ENCODE measurements at places on chromosomes 16 and 17.

DNA sequence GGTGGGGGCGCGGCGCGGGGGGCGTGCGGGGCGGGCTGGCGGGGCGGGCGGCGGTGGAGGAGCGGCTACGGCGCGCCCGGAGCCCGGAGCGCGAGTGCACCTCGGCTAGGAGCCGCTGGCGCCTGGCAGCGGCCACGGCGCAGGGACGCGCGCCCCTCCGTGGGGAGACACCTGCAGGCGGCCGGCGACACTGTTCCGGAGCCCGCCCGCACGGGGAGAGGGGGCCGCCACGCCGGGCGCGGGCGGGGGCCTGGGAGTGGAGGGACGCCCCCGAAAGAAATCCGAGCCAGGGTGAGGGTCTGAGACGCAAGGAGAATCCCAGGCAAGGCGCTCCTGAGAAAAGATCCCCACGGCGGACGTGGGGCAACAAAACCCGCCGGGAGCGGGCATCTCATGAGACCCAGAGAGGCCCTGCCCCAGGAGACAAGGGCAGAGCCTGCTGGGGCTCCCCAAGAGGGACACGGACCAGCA is at the start of gene GSG1L:
Gene GSG1L, minus strand, starts transcription at position 124 of the 471 bp plus-strand sequence. CDS start 290 bp downstream, outside the sequence.
- DNase-seq, result no peak

GRCh38 chr17:6069539-6070429 is at the start of gene WSCD1:
WSCD1 (plus strand) TSS chr17:6070379; CDS start chr17:6080659, 10,280 bp downstream.
- peak; percentile 31 for DNase-seq

DNA sequence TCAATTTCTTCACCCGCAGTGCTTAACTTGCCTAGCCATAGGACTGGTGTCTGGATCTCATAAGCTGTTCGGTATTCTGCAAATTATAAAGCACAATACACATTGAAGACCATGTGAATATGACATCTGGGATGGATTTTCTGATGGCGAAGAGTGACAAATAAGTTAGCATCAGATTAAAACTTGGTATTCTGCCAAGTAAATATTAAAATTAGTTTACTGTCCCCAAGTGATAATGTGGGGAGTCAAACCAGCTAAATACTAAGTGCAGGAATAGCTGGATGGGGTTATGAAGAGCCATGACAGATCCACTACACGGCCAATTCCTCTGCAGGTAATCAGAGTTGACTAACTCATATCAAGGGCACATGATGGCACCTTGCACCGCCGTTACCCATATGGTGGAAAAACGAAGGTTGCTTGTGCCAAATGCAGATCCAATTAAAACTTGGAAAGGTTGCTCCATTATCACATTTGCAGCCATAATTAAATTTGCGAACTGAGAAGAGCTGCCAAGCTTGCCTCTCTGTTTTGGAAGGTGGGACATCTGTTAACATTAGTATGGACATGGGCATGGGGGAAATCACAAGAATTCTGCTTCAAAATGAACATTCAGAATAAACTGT is 114.9 kb upstream of the TOM1L1 start:
- DNase-seq, result no peak

GRCh38 chr17:2087597-2088211 is 32.8 kb downstream of the HIC1 start:
- DNase-seq, result no peak

- no peak for DNase-seq
These were observed 127.0 kb upstream of the MON1B start for GRCh38 chr16:77064037-77064436.

GRCh38 chr16:70565053-70565452 is 41.4 kb downstream of the SF3B3 start:
- no peak for DNase-seq

- DNase-seq, result no peak
These were observed at the start of gene TMEM100 for GRCh38 chr17:55722742-55723487. TMEM100 (minus strand) TSS chr17:55722864; CDS start chr17:55721070, 1,794 bp downstream.

GRCh38 chr17:33522623-33523022 is 229.5 kb upstream of the ASIC2 start:
- DNase-seq, result no peak

DNA sequence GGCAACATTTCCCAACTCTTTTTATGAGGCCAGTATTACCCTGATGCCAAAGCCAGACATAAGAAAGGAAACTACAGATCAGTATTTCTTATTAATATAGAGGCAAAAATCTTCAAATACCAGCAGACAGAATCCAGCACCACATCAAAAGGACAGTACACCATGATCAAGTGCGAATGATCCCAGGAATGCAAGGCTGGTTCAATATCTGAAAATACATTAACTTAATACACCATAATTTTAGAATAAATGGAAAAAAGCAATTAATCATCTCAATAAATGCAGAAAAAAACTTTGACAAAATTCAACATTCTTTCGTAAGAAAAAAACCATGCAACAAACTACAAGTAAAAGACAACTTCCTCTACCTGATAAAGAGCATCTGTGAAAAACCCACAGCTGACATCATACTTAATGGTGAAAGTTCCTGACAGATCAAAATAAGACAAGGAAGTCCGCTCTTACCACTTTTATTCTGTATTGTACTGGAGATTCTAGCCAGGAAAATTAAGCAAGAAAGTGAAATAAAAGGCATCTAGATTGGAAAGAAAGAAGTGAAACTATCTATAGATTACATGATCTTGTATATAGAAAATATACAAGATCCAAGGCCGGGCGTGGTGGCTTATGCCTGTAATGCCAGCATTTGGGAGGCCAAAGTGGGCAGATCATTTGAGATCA is 26.4 kb upstream of the MAPK3 start:
- no peak for DNase-seq

- no peak for DNase-seq
These were observed 8.0 kb upstream of the TEDC2 start for GRCh38 chr16:2451851-2452320.

- DNase-seq, result no peak
These were observed 82.2 kb downstream of the PLXDC1 start for GRCh38 chr17:39069114-39069756.

GRCh38 chr17:28119046-28119445 is 76.6 kb downstream of the NLK start:
- no peak for DNase-seq

GRCh38 chr17:46154151-46154816 is 38.9 kb downstream of the KANSL1 start:
- DNase-seq, result no peak

DNA sequence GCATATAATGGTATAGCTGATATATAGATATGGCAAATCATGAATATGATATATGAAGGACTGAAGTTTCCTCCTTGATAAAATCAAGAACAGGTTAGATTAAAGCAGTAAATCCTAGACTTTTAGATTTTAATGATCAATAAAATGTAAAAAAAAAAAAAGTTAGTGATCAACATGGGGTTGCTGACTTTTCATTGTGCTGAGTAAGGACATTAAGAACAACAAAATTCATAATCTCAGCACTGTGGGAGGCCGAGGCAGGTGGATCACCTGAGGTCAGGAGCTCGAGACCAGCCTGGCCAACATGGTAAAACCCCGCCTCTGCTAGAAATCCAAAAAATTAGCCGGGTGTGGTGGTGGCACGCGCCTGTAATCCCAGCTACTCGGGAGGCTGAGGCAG is 10.4 kb upstream of the CHD3 start:
- no peak for DNase-seq

GRCh38 chr16:49349446-49350168 is 24.0 kb upstream of the C16orf78 start:
- no peak for DNase-seq

DNA sequence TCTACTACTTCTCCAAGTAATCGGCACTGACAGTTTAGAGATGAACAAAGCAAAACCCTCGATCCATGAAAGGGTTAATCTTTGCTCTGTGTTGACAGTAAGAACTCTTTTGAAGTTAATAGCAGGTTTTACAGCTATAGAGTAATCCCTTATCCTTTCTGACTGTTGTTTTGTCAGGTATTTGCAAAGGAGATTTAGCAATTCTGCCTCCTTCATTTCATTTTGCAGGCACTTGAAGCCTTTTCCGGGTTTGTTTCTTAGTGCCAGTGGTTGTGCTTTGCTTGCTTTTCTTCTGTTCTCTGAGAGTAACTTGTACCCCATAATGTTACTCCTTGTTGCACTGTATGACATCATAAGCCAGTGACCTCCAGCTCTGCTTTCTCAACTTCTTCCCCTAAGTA is 64.5 kb downstream of the TANGO6 start:
- no peak for DNase-seq

GRCh38 chr16:66652661-66653360 is 43.7 kb downstream of the CMTM4 start:
- no peak for DNase-seq

DNA sequence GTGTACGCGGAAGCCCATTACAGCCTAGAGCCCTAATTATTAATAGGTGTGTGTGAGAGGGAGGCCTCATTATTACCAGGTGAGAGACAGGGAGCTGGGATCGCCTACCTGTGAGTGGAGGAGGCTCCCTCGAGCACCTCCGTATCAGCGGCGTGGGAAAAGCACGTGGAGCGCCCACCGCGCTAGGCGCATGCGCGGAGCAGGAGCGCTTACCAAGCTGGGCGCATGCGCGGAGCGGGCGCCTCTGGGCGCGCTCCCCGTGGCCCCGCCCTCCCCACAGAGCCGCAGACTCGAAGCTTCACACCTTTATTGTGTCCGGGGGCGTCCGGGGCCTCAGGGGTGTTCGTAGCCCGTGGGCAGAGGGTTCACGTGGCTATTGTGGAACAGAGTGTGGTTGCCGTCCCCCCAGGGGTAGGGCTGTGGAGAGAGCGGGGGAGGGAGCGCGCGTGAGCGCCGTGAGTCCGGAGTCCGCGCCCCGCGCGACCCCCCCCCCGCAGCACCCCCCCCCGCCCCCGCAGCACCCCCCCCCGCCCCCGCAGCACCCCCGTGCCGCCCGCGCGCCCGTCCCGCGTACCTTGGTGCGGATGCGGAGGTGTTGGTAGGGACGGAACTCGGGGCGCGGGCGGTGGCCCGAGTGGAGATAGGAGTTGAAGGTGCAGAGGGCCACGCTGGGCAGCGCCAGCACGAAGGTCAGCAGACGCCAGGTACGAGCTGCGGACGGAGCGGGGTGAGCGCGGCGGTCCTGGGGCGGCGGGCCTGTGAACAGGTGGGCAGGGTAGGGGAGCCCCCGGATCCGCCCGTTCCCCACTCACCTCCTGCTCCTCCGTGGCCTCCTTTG is 500 bp downstream of the COX6A2 start:
- peak; percentile 66 for DNase-seq

- no peak for DNase-seq
These were observed at the start of gene GCGR for GRCh38 chr17:81803728-81804558. GCGR (plus strand) TSS chr17:81804150; CDS start chr17:81809019, 4,869 bp downstream.

DNA sequence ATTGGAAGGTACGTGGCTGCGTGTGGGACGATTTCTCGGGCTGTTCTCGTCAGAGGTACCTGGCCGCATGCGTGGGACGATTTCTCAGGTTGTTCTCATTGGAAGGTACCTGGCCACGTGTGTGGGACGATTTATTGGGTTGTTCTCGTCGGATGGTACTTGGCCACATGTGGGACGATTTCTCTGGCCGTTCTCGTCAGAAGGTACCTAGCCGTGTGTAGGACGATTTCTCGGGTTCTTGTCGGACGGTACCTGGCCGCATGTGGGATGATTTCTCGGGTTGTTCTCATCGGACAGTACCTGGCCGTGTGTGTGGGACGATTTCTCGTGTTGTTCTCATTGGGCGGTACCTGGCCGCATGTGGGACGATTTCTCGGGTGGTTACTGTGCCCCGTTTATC is 50.1 kb upstream of the GNG13 start:
- DNase-seq, result no peak

- no peak for DNase-seq
These were observed 33.4 kb downstream of the SNX29 start for GRCh38 chr16:12009922-12010321.

- DNase-seq, result no peak
These were observed 3.5 kb upstream of the C16orf74 start for GRCh38 chr16:85754413-85754812.

DNA sequence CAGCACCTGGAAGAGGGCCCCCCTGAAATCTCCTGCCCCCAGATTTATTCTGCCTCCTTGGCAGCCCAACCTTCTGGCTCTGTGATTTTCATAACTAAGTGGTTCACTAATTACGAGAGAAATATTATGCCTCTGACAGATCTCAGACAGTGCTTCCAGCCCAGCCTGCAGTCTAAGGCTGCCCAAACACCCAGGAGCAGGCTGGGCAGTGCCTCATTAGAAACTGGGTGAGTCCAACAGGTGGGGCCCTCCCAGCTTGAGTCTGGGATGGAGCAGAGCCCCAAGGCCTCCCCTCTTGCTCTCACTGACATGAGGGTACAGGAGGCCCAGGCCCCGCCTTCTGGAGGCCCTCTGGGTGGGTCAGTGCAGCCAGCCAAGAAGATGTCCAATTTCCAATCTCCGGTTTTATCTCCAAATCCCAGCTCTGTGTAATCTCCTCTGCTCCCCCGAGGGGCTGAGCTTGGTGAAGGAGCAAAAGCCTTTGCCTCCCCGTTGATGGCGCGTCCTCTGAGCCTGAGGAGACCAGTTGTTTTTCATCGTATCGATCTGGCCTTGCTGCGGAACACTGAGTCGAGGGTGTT is 20.1 kb upstream of the ABCC3 start:
- DNase-seq, result no peak

DNA sequence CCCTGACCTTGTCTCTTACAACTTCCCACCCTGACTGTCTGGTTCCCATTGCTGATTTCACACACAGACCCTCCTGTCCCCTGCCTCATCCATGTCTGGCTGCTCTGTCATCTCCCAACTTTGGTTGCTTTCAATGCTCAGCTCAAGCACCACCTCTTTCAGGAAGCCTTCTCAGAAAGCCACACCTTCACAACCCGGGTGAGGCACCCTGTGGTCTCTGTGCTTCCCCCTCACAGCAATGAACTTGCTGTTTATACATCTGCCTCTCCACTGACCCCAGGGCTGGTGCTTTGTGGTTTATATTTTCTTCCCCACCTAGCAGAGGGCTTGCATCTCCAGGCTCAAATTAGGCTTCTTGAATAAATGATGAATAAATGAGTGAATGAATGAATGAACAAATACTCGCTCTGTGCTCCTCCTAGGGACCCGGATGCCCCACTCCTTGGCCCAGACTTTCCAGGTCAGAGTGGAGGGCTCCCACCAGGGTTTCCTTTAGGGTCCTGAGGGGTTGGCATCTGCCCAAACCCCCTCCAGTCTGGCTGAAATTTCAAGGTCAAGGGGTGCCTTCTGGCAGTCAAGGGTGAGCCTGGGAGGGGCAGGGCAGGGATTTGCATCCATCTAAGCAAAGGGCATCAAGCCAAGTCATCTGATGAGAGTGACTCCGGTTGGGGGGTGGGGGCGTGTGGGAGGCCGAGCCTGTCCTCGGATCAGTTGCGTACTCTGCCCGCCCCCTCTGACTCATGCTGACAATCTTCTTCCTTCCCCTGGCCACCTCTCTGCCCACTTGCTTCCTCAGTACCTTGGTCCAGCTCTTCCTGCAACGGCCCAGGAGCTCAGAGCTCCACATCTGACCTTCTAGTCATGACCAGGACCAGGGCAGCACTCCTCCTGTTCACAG is at the start of gene ITGAX:
Gene ITGAX, plus strand, starts transcription at position 783 of the 898 bp plus-strand sequence. Its CDS starts 79 bp downstream, at position 862.
- peak; percentile 9 for DNase-seq

GRCh38 chr17:31688701-31689100 is 170.3 kb downstream of the COPRS start:
- no peak for DNase-seq

- DNase-seq, result no peak
These were observed 19.6 kb upstream of the P2RX1 start for GRCh38 chr17:3935825-3936355.

GRCh38 chr17:71455219-71455618 is 665.6 kb upstream of the SOX9 start:
- DNase-seq, result no peak
